ENCODE measurements at places on chromosomes 13 and 19. TPM values are rescaled to one million over a fixed set of nuclear protein-coding genes. Genes with fewer than 3 reads are reported as not detected.

Gene RPS15
- 1,894 TPM for total RNA-seq

Gene WASF3
- total RNA-seq, result 0.13 TPM

Gene PSG6
- not detected for total RNA-seq

Gene TEX29
- not detected for total RNA-seq

Gene ITM2B
- 151 TPM for total RNA-seq

Gene FSD1
- total RNA-seq, result 7.4 TPM

Gene TUBB4A
- 6.5 TPM for total RNA-seq

Gene FCAR
- not detected for total RNA-seq

Gene ZGLP1
- 1.7 TPM for total RNA-seq

Gene ICAM4
- total RNA-seq, result not detected

Gene SLITRK6
- 0.10 TPM for total RNA-seq

Gene ACP7
- 0.05 TPM for total RNA-seq

Gene KLK2
- total RNA-seq, result not detected

Data from A549 treated with Mapracorat at 1 μM for 4 hours (cell line).